ENCODE measurements at places on chromosomes 6 and 20. TPM values are rescaled to one million over a fixed set of nuclear protein-coding genes. Genes with fewer than 3 reads are reported as not detected.

MRAP2 gene
- total RNA-seq = 0.19 TPM

NRSN1 gene
- total RNA-seq = not detected

TINAG gene
- not detected for total RNA-seq

TRERF1 gene
- 2.0 TPM for total RNA-seq

KHDRBS2 gene
- total RNA-seq = 0.45 TPM

ARMH2 gene
- not detected for total RNA-seq

VSX1 gene
- not detected for total RNA-seq

ZBP1 gene
- total RNA-seq = not detected

PMEPA1 gene
- 15.9 TPM for total RNA-seq

TRIM40 gene
- not detected for total RNA-seq

POM121L2 gene
- total RNA-seq = not detected

SASH1 gene
- total RNA-seq = 21.7 TPM

C6orf141 gene
- 37.0 TPM for total RNA-seq

Measured in A375 (cell line).